ENCODE measurements at places on chromosomes 16 and 17. TPM values are rescaled to one million over a fixed set of nuclear protein-coding genes. Genes with fewer than 3 reads are reported as not detected.
A peak's percentile ranks its signal among the peaks of the same experiment; 100 is the strongest.

DNA sequence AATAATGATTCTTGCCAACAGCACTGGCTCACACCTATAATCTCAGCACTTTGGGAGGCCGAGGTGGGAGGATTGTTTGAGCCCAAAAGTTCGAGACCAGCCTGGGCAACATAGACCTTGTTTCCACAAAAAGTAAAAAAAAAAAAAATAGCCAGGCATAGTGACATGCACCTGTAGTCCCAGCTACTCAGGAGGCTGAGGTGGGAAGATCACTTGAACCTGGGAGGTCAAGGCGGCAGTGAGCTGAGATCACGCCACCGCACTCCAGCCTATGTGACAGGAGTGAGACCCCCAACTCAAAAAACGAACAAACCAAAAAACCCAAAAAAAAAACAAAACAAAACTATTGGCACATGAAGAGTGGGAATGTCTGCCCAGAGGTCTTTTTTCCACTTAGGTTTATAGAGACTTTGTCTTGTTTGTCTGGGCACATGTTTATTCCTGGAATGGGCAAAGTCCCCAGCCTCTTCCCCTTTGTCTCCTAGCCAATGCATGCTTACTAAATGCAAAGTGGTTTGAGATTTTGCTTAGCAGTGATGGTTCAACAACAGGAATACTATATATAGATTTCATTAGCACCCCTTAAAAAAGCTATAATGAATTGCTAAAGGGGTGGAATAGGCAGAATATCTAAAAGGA lies 25.9 kb downstream of the NMT1 start:
- no peak for DNase-seq

- DNase-seq = peak; percentile 16
Measured at GRCh38 chr17:72249441-72249840, 128.6 kb downstream of the SOX9 start.

DNA sequence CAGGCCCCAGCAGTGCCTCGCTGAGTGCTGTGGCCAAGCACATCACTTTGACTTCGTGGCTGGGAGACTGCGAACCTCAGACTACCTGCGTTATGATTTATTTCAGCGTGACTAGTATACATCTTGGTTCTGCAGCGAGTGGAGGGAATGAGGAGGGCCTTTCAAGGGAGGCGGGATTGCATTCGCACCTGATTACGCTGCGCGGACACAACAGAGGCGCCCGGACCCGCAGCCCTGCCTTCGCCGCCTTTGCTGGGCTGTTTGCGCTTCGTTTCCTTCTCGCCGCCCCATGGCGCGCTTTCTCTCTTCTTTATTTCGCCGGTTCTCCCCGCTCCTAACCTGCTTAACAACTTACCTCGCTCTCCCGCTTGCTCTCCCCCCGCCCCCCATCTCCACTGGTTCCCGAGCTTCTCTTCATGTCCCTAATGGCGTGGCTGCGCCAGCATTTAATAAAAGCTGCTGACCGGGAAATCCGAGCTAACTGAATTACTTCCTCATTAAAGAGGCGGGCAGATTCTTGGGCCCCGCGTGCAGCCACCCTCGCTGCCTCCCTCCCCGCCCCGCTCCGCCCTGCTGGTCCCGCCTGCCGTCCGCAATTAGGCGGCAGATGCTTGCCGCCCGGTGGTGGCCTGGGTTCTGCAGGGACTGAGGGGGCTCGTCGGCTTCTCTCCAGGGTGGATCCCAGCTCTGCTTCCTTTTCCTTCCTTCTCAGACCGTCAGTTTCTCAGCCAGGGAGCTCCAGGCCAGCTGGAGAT lies 257.6 kb upstream of the SDK2 start:
- DNase-seq = peak; percentile 21

- DNase-seq = no peak
Measured at GRCh38 chr16:19846436-19846835, 38.2 kb downstream of the GPRC5B start.

GRCh38 chr16:31402687-31403086 lies 9.6 kb downstream of the ITGAD start:
- DNase-seq = peak; percentile 36

GRCh38 chr17:16243385-16243784 lies 26.4 kb downstream of the PIGL start:
- DNase-seq = no peak

Gene CORO6
- 0.49 TPM for total RNA-seq

Measured in Calu3 (cell line).